Endothelial cell of coronary artery (primary cell): ENCODE measurements at places on chromosomes 7 and 10. TPM values are rescaled to one million over a fixed set of nuclear protein-coding genes. Genes with fewer than 3 reads are reported as not detected.

The NPY4R2 gene
- not detected in 2 replicates for total RNA-seq

The WDFY4 gene
- 1.1 and 6.3 TPM in 2 replicates for total RNA-seq

The ANXA8 gene
- 0.56 TPM in 1 of 2 replicates, not detected in the other for total RNA-seq

The PRTFDC1 gene
- total RNA-seq: 5.8 and 6.5 TPM in 2 replicates

The VIPR2 gene
- not detected in 2 replicates for total RNA-seq

The RHOBTB1 gene
- 25.9 and 28.9 TPM in 2 replicates for total RNA-seq

The CACNB2 gene
- total RNA-seq: not detected in 2 replicates

The PNLIPRP2 gene
- not detected in 2 replicates for total RNA-seq

The ST8SIA6 gene
- total RNA-seq: 0.72 and 2.4 TPM in 2 replicates

The GPER1 gene
- total RNA-seq: 0.75 and 0.99 TPM in 2 replicates

The UNCX gene
- not detected in 2 replicates for total RNA-seq

The CNTNAP2 gene
- 0.18 TPM in 1 of 2 replicates, not detected in the other for total RNA-seq
